IPS DF 6.9 (cell line): ENCODE measurements at places on chromosomes 11 and 22.

DNA sequence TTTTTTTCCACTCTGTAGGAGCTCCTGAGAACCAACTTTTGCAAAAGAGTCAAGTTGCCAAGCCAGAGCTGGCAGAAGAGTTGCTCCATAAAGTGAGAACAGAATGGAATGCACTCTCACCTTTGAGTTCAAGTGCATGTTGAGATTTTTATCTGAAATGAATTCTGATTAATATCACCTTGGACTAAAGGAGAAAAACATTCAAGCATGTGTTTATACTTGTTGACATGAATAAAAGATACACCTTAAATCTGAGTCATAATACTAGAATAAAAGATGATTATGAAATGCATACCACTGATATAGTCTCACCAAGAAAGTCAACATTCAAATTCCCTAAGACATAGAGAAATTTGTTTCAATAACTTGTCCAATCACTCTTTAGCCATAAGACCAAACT is 37.8 kb downstream of the ARL14EP start:
- no peaks in the 10 kb centered on the region for H3K27me3 ChIP-seq
- H3K4me3 ChIP-seq = no peak overlapping the region
- no peak overlapping the region for H3K27ac ChIP-seq
- no peaks in the 10 kb centered on the region for H3K36me3 ChIP-seq

GRCh38 chr11:30381879-30382278 is 59.0 kb downstream of the ARL14EP start:
- no peak overlapping the region for H3K27ac ChIP-seq
- H3K4me3 ChIP-seq = no peak overlapping the region
- no peaks in the 10 kb centered on the region for H3K27me3 ChIP-seq
- no peaks in the 10 kb centered on the region for H3K36me3 ChIP-seq

- H3K36me3 ChIP-seq = no peaks in the 10 kb centered on the region
- H3K27me3 ChIP-seq = no peaks in the 10 kb centered on the region
- no peak for DNase-seq
- H3K4me1 ChIP-seq = no peaks in the 10 kb centered on the region
Measured at GRCh38 chr11:46970913-46971625, 34.5 kb downstream of the CSTPP1 start.

DNA sequence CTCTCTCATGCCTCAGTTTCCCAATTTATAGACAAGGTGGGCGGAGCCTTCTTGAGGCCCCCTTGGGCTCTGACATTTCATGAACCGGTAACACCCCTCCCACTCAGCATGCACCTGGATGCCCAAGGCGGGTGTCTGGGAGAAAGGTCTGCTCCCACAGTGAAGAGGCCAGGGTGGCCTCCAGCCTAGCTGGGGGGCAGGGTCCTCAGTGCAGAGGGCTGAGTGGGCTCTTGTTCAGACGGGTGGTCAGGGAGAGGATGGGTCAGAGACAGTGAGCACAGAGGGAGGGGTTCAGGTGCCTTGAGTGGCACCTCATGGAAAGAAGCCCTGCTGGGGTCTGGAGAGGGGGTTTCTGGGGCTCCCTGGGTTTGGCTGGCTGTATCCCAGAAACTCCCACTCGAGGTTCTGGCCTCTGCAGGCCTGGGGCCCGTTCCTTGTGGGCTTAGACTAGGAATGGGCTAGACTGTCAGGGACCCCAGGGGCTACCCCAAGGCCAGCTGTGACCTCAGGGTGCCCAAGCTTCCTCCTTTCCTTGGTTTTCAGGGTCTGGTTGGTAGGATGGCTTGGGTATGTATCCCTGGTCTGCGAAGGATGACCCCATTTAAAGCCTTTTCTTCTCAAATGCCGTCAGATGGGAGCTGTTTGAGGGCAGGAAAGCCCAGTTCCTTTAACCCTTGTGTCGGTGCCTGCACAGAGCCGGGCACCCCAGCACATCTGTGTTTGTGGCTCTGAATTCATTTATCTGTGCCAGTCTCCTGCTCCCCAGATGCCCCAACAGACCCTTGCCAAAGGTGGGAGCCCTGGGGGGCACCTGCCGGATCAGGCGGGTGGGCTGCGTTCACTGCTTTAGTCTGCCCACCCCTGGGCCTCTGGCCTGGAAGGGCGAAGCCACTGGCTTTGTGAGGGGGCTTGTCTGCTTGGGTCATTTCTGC is 1.2 kb downstream of the SYNGR1 start:
- H3K27ac ChIP-seq = no peak overlapping the region
- no peaks in the 10 kb centered on the region for H3K27me3 ChIP-seq
- H3K4me1 ChIP-seq = peaks cover 8% of the 10 kb centered on the region
- H3K36me3 ChIP-seq = no peaks in the 10 kb centered on the region

DNA sequence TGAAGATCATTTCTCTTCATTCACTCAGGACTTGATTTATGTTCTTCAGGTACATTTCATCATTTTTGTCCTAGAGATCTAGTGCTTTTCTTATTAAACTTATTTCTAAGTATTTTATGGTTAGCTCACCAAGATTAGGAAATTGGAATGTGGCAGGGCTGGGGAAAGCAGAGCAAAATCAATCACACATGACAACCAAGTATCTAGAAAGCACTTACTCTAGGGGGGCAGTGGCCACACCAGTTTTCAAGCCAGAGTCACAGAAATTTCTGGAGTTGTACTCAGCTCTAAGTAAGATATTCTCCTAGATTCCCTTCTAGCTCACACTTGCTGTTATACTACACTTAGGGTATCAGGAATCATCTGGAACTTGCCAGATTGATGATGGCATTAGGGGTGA is 33.3 kb upstream of the MYEOV start:
- H3K4me1 ChIP-seq = peaks cover 5% of the 10 kb centered on the region; the same call in 1 of the 2 replicates
- no peak overlapping the region for H3K27ac ChIP-seq
- DNase-seq = no peak
- no peaks in the 10 kb centered on the region for H3K36me3 ChIP-seq
- H3K4me3 ChIP-seq = no peak overlapping the region

GRCh38 chr11:47327949-47328348 is 24.6 kb downstream of the MYBPC3 start:
- no peaks in the 10 kb centered on the region for H3K4me1 ChIP-seq
- no peak for DNase-seq
- peaks cover 13% of the 10 kb centered on the region for H3K36me3 ChIP-seq
- H3K27me3 ChIP-seq = no peaks in the 10 kb centered on the region
- no peak overlapping the region for H3K4me3 ChIP-seq

DNA sequence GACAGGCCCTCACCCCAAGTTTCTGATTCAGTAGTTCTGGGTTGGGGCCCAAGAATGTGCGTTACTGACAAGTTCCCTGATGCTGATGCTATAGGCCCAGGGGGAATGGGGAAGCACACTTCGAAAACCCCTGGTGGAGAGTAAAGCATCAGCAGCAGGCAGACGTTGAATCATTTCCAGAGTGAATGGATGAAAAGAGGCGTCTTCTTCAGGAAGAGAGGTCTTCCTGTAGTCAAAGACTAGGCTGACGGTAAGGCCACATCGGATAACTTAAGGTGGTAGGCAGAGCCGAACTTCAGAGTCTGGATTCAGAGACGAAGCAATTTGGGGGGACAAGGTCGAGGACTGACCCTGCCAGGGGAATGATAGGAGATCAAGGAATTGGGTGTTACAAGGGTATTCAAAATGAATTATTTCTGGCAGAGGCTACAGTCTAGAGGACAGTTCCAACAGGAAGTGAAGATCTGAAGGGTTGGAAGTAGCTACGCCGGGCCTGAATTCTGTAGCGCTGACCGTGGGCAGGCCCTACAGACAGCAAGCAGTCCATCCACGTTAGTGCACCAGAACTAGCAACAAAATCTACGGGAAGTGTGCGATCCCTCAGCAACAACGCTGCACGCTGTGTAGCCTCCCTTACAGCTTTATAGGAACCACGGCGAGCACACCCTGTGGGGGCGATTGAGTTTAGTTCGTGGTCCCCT is 862 bp upstream of the CENATAC start:
- DNase-seq = no peak
- H3K27me3 ChIP-seq = no peaks in the 10 kb centered on the region

DNA sequence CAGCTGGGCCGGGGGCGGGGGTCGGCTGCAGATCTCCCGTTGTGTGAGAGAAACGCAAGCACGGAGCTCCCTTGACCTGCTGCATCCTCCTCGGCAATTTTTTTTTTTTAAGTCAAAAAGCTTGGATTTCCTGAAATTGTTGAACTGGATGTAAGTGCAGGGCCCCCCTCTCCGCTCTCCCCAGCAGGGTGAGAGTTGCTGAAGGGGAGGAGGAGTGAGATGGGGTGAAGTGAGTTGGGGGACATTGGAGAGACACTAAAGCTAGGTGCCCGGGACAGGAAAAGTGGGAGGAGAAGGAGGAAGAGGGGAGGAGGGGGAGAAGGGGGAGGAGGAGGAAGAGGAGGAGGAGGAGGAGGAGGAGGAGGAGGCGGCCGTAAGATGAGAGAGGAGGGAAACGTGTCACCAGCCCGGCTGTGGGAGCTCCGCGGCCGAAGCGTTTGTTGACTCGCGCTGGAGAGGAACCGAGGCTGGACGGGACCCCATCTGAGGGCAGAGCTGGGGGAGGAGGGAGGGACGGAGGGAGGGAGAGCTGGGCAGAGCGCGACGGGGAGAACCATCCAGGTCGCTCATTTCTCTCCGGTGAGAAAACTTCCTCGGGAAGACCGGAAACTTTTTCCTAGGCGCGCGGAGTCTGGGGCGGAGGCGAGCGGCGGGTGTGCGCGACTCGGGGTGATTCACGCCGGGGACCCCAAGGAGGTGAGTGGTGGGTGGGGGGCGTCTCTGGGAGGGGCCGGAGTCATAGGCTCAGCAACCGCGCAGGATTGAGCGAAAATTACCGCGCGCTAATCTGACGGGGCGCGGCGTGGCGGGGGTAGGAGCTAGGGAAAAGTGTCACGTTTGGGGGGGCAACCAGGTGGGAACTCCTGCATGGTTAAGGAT is 80.2 kb downstream of the PRR5L start:
- peaks cover 2% of the 10 kb centered on the region; the same call in 1 of the 2 replicates for H3K27me3 ChIP-seq
- H3K27ac ChIP-seq = no peak overlapping the region
- H3K36me3 ChIP-seq = no peaks in the 10 kb centered on the region
- DNase-seq = no peak
- no peaks in the 10 kb centered on the region for H3K4me1 ChIP-seq

- H3K4me3 ChIP-seq = no peak overlapping the region
- no peaks in the 10 kb centered on the region for H3K36me3 ChIP-seq
- no peak overlapping the region for H3K27ac ChIP-seq
- no peaks in the 10 kb centered on the region; the same call in 1 of the 2 replicates for H3K27me3 ChIP-seq
- 0 out of 2 replicates have a peak, but pooled peaks cover 3% of the 10 kb centered on the region for H3K4me1 ChIP-seq
Measured at GRCh38 chr11:12375720-12376119, 1.7 kb upstream of the PARVA start.

DNA sequence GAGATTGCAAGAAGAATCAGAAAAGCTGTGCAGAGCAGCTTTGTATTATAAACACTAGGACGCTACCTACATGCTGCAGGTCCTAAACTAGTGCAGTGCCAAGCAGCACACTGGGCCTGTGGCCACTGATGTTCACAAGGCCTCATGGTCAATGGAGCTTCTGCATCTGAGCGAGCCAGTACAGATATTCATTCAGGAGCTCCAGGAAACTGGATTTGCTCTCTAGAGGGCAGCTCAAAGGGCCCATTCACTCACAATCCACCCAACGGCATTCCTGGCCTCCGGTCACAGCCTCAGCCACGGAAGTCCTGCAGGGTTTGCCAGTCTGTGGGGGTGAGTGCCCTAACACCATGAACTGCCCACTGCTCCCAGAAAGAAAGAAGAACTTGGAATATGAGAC is 5.8 kb upstream of the TBC1D10A start:
- no peak for DNase-seq
- H3K4me1 ChIP-seq = no peaks in the 10 kb centered on the region
- H3K27ac ChIP-seq = no peak overlapping the region
- H3K4me3 ChIP-seq = no peak overlapping the region
- no peaks in the 10 kb centered on the region for H3K27me3 ChIP-seq

DNA sequence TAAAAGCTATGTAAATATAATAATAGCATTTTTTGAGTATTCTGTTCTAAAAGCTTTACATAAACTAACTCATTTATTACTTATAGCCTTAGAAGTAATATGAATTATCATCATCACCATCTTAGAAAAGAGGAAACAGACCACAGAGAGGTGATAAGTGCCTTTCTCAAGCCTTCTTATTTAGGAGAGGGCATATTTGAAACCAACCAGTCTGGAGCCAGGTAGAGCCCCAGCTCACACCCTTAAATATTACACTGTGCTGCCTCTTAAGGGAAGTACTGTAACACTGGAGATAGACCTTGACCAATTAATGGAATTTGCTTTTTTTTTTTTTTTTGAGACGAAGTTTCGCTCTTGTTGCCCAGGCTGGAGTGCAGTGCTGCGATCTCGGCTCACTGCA is 2.3 kb downstream of the BCO2 start:
- no peaks in the 10 kb centered on the region for H3K4me1 ChIP-seq
- no peak overlapping the region for H3K4me3 ChIP-seq
- H3K27ac ChIP-seq = no peak overlapping the region
- H3K27me3 ChIP-seq = no peaks in the 10 kb centered on the region

GRCh38 chr22:38802671-38803121 is 8.8 kb upstream of the DNAL4 start:
- no peak for DNase-seq
- H3K36me3 ChIP-seq = no peaks in the 10 kb centered on the region
- H3K4me1 ChIP-seq = no peaks in the 10 kb centered on the region; the same call in 1 of the 2 replicates
- H3K4me3 ChIP-seq = peak overlapping the region; percentile 52; the same call in 1 of the 2 replicates
- no peaks in the 10 kb centered on the region; the same call in 1 of the 2 replicates for H3K27me3 ChIP-seq
- H3K27ac ChIP-seq = no peak overlapping the region

GRCh38 chr11:76161261-76161961 is 44.9 kb downstream of the WNT11 start:
- no peaks in the 10 kb centered on the region for H3K4me1 ChIP-seq
- no peak overlapping the region for H3K27ac ChIP-seq
- no peaks in the 10 kb centered on the region for H3K36me3 ChIP-seq
- no peak overlapping the region for H3K4me3 ChIP-seq

GRCh38 chr11:12523180-12523924 is 146.0 kb downstream of the PARVA start:
- DNase-seq = no peak
- no peak overlapping the region for H3K27ac ChIP-seq
- H3K27me3 ChIP-seq = no peaks in the 10 kb centered on the region
- H3K4me3 ChIP-seq = no peak overlapping the region

- no peaks in the 10 kb centered on the region; the same call in 1 of the 2 replicates for H3K27me3 ChIP-seq
- no peaks in the 10 kb centered on the region for H3K36me3 ChIP-seq
- H3K4me1 ChIP-seq = no peaks in the 10 kb centered on the region
- H3K27ac ChIP-seq = no peak overlapping the region
- H3K4me3 ChIP-seq = no peak overlapping the region
Measured at GRCh38 chr11:120858740-120859139, 165.2 kb upstream of the TBCEL start.

- no peaks in the 10 kb centered on the region for H3K27me3 ChIP-seq
- peaks cover 1% of the 10 kb centered on the region; the same call in 1 of the 2 replicates for H3K36me3 ChIP-seq
- no peaks in the 10 kb centered on the region for H3K4me1 ChIP-seq
- H3K27ac ChIP-seq = no peak overlapping the region
- DNase-seq = no peak
Measured at GRCh38 chr11:70481625-70482528, 83.5 kb downstream of the CTTN start.

DNA sequence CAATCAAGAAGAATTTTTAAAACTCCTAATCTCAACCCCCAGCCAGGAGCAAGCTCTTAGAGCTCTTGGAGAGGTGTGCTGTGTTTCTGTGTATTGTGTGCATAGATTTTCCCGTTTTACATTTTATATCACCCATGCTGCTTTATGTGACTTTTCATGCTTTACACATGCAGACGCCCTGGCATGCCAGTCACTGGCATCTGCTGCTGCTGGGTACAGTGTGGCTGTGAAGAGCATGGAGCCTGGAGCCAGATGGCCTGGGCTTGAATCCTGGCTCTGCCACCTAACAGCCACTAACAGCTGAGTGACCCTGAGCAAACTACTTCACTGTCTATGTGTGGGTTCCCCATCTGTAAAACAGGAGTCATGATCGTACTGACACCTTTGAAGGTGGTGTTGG is 23.1 kb downstream of the POLR3H start:
- no peak overlapping the region for H3K27ac ChIP-seq
- no peaks in the 10 kb centered on the region for H3K4me1 ChIP-seq
- H3K4me3 ChIP-seq = no peak overlapping the region; the same call in 1 of the 2 replicates
- H3K36me3 ChIP-seq = peaks cover 18% of the 10 kb centered on the region
- no peak for DNase-seq
- no peaks in the 10 kb centered on the region for H3K27me3 ChIP-seq
